ENCODE measurements at places on chromosomes 12 and 14. TPM values are rescaled to one million over a fixed set of nuclear protein-coding genes. Genes with fewer than 3 reads are reported as not detected.

GRCh38 chr12:46209914-46210872 is 58.6 kb downstream of the SLC38A1 start:
- peak; percentile 71 for DNase-seq

DNA sequence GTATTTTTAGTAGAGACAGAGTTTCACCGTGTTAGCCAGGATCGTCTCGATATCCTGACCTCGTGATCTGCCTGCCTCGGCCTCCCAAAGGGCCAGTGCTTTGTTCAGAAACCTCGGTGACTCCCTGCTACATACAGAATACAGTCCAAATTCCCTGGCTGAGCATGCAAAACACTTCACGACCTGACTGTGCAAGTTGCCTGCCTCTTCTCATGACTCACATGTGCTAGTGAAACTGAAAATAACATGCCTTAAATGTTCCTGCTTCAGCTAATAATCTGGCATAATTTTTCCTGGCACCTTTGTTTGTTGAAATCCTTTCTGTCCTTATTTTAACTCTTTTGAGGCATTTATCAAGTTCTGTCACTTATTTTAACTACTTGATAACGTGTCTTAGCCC is 8.2 kb downstream of the DMAC2L start:
- no peak for DNase-seq

The RERG gene
- not detected for total RNA-seq

DNA sequence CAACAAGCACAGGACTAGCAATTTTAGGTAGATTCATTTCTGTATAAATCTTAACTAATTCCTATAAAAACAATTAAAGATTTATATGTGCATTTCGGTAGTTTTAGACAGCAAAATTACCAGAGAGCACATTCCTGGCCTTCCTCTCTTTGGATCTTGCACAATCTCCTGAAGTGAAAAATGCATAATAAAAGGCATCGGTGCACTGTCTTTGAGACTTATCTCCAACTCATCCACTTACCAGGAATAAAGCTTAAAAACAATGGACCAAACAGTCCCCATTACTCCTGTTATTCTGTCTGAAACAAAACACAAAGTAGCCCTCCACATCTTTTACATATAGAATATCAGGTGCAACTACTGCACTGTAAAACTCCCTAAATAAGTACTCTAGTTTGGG is 69.3 kb downstream of the HECTD1 start:
- DNase-seq: no peak

The IL26 gene
- not detected for total RNA-seq

DNA sequence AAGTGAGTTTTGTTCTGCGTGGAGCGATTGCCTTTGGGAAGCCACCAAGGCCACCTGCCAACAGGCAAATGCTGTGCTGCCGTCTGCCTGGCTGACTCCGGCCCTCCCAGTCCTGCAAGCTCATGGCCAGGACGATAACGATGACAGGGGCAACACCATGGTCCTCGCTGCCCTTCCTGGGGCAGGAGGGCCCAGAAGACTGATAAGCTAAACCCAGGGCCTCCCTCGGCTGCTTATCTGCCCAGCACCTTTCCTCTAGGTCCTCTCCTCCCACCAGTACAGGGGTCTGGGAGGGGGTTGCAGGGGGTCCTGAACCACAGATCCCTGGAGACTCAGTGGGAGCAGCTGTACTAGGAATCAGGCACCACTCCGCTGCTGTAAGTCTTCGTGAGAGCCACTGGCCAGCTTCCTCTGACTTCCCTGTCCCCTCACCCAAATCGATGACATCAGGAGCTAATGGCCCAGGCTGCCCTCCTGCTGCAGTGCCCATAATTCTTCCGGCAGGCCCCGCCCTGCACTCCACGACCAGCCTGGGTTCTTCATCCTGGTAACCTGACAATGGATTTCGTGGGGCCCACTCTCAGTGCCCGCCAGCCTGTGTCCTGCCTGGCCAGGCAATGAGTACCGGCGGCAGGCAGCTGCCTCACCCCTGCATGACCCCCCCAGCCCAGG is 5.1 kb downstream of the ANKRD9 start:
- DNase-seq: no peak

GRCh38 chr14:60051721-60052221 is 40.0 kb upstream of the PCNX4 start:
- no peak for DNase-seq

DNA sequence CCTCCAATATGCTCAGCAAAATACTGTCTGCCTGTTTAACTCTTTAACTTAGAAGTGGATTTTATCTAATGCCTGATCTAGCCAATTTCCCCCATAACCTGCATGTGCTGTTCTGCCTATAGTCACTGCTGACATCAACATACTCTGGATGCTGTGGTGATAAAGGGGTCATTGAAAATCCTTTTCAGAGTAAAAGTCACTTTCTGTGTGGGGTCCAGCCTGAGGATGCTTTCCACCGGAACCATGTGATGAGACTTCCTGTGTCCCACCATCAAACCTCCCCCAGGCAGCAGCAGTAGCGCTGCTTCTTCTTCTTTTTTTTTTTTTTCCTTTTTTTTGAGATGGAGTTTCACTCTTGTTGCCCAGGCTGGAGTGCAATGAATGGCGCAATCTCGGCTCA is 607.0 kb downstream of the BCL11B start:
- DNase-seq: no peak

GRCh38 chr12:64796205-64796845 is 28.1 kb upstream of the TBC1D30 start:
- peak; percentile 87 for DNase-seq

The MIP gene
- 0.07 TPM for total RNA-seq

- DNase-seq: no peak
These were observed 1.7 kb downstream of the NACA start for GRCh38 chr12:56723352-56723751.

The RAD51AP1 gene
- total RNA-seq: 13.3 TPM

DNA sequence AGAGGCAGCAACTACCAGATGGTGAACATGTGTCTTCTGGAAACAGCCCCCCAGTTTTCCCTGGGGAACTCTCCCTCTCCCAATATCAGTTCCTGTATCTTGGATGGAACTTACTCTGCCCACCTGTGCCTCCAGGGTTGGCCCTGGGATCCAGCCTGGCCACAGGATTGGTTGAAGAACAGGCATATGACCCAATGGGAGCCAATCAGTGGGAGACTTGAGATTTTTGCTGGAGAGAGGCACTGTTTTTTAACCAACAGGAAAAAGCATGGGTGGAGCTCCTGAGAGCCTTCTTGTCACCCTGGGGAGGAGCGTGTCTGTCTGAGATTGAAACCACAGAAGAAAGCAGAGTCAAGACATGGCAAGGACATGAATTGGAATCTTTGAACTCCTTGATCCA is 33.6 kb upstream of the COX6A1 start:
- DNase-seq: no peak

GRCh38 chr14:94665544-94665943 is 53.4 kb downstream of the SERPINA3 start:
- DNase-seq: no peak

The MORN3 gene
- 1.6 TPM for total RNA-seq

The FBXO33 gene
- 17.5 TPM for total RNA-seq

The REM2 gene
- not detected for total RNA-seq

DNA sequence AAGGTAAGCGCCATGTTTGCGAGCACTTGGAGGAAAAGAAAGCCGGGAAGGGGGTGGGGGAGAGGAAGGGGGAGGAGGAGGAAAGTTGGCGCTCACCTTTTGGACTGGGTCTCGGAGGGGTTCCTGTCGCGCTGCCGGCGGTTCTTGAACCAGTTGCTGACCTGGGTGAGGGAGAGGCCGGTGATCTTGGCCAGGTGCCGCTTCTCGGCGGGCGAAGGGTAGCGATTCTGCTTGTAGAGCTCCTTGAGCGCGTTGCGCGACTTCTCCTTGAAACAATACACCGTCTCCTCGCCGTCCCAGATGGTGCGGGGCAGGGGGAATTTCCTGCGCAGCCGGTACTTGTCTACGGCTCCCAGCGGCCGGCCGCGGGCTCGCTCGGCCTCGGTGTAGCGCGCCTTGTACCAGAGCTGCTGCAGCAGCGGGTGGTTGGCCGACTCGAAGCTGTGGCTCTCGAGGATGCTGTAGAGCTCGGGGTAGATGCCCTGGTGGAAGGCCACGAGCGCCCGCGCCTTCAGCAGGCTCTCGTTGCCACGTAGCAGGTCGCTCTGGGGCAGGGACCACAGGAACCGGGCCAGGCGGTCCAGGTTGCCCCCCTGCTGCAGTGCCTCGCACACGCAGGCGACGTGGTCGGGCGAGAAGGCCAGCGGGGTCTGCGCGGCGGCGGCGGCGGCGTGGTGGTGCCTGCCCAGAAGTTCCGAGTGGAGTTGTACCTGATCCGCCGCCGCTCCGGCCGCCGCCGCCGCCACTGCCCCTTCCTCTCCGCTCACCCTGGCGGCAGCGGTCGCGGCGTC is 840 bp downstream of the SIX4 start:
- DNase-seq: no peak

The VDR gene
- 0.67 TPM for total RNA-seq

The ATG2B gene
- 18.9 TPM for total RNA-seq

DNA sequence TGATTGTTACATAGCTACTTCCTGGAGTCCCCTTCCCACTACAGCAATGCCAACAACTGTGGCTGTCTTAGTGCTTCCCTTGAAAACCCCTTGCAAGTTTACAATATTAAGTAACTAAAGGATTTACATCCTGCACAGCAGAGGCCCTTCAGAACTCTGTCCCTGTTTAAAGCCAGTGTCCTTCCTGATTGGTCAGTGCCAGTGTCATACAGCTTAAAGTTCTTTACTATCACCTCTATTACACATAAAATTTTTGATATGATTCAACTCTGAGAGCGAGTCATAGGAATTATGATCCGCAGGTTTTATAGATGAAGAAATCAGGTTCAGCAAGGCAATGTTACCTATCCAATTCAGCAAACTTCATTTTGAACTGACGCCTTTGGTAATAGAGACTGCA is 91.4 kb upstream of the ALX1 start:
- DNase-seq: no peak

The ZDHHC22 gene
- under 0.01 TPM for total RNA-seq

DNA sequence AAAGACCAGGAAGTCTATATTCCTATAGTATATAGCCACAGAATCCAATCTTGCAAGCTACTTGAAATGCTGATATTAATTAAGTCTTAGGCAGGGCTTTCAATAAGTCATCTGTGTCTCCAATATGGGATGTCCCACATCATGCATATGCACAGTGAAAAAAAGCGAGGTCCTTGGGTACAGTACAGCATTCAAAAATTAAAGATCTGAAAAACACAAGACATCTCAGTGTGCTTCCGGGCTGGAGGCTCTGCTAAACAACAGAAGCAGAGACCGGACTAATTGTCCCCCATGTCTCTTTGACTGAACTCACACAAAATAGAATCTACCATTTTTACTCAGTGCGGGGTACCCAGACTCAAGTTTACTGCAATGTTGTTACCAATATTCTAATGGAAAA is 156.0 kb downstream of the DAD1 start:
- DNase-seq: no peak

The SPTLC2 gene
- total RNA-seq: 48.1 TPM

The RHOJ gene
- 65.8 TPM for total RNA-seq

Measured in pulmonary artery endothelial cell (primary cell).